ENCODE measurements at places on chromosomes 5 and 9. TPM values are rescaled to one million over a fixed set of nuclear protein-coding genes. Genes with fewer than 3 reads are reported as not detected.

DNA sequence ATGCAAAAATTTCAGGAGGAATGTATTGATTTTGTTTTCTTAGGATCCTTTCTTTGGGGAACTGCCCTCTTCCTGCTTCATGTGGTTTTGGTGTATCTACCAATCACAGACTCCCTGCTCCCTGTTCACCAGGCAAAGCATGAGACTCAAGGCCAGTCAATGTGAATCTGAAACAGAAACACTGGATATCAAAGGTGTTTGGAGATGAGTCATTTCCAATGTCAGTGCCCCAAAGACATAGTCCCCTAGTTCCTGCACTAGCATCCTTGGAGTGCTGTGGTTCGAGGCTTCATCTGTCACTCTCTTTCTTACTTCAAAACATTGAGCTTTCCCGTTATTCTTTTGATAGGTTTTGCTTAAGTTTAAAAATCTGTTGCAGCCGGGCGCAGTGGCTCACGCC, 8.1 kb downstream of the PPP3R2 start:
- H3K27me3 ChIP-seq = no peaks in the 10 kb centered on the region
- no peak for DNase-seq
- no peaks in the 10 kb centered on the region for H3K4me1 ChIP-seq

- H3K4me1 ChIP-seq = no peaks in the 10 kb centered on the region
- H3K27ac ChIP-seq = no peak overlapping the region
- no peaks in the 10 kb centered on the region for H3K36me3 ChIP-seq
Observed at GRCh38 chr5:89327608-89328007, 444.6 kb upstream of the MEF2C start.

DNA sequence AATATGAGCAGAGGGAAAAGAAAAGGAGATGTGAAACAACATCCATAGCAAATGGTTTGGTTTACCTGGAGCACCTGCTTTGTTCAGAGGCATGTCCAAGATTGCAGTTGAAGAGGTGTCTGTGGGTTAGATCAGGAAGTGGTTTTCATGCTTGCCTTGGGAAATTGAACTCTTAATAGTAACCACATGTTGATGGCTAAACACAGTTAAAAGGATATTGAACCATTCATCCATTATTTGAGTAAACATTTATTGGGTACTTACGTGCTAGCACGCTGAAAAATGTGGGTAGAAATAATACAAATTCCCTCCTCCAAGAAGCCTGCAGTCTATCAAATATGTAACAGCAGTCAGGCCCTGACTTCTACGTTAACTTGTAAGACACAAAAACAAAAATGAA, 235.7 kb upstream of the TNC start:
- no peak for DNase-seq
- H3K27ac ChIP-seq = no peak overlapping the region
- no peaks in the 10 kb centered on the region for H3K27me3 ChIP-seq
- no peaks in the 10 kb centered on the region for H3K36me3 ChIP-seq
- no peaks in the 10 kb centered on the region for H3K4me1 ChIP-seq

The PROB1 gene
- 0.96 TPM for total RNA-seq

DNA sequence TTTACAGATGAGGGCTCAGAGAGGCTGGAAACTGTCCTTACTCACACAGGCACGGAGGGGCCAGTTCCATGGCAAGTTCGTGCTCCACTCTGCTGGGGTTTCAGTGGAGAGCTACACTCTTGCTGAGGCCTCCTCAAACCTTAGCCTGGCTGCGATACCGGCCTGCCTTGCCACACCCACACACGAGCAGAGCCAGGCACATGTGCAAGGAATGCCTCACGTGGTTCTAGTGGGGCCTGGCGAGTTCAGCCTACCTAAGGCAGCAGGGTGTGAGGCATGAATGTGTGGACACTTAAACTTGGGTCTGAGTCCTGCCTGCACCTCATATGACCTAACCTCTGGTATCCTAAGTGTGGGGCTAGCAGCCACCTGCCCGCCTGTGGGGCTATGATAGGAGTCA, 21.5 kb upstream of the PRDM12 start:
- no peak overlapping the region for H3K4me3 ChIP-seq
- H3K27ac ChIP-seq = no peak overlapping the region
- H3K36me3 ChIP-seq = peaks cover 3% of the 10 kb centered on the region
- H3K27me3 ChIP-seq = no peaks in the 10 kb centered on the region

DNA sequence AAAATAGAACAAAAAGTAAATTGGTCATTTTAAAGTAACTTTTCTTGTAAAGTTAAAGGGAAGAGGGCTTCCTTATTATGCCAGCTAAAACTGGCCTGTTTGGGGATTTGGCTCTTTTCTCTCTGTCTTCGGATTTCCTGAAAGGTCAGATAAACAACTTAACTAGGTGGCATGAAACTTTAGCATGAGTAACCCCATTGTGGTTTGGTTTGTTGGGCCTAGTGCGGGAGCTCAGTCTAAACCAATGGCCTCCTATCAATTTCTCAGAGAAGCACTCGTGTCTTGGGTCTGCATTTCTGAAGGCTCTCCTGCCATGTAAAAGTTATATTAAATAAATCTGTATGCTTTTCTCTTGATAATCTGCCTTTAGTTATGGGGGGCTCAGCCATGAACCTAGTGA, 48.5 kb upstream of the ANKH start:
- no peak for DNase-seq
- H3K4me1 ChIP-seq = no peaks in the 10 kb centered on the region
- no peaks in the 10 kb centered on the region for H3K27me3 ChIP-seq
- no peaks in the 10 kb centered on the region for H3K36me3 ChIP-seq
- H3K27ac ChIP-seq = no peak overlapping the region

All from natural killer cell (primary cell).